ENCODE measurements at places on chromosomes 6 and 20.

DNA sequence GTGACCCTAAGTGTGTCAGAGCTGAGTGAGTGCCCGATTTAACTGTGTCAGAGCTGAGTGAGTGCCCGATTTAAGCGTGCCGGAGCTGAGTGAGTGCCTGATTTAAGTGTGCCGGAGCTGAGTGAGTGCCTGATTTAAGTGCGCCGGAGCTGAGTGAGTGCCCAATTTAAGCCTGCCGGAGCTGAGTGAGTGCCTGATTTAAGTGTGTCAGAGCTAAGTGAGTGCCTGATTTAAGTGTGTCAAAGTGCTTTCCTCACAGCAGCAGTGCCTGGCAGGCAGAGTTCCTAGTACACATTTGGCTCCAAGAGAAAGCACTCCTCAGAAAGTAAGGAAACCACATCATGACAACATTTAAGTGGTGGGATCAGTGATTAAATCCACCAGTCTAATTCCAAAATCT lies 13.2 kb downstream of the SERAC1 start:
- no peak for DNase-seq

DNA sequence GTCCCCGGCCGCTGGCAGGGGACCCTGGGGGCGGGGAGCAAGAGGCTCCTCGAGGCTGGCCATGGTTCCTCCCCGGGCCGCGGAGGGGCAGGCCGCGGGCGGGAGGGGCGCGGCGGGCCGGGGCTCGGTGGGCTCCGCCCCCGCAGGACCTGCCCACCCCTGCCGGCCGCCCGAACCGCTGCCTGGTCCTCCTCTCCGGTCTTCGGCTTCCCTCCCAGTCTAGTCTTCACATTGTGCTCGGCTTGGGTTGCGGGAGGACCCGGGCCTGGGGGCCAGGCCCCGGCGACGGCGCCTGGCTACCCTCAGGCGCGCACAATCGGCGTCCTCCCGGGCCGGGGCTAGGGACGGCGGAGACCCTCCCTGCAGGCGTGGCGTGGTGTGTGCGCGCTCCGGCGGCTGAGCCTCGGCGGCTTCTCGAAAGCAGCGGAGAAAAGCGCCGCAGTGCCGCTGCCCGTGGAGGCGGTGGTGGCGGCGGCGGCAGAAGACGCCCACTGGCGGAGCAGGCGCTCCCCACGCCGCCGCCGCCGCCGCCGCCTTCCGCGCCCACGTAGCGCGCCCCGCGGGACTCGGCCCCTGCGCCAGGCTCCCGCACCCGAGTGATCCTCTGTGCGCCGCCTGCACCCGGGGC lies at the start of gene PDE10A:
TSS of gene PDE10A (minus strand) at position 493 of the 628 bp plus-strand sequence. CDS start at position 63, 430 bp downstream.
- DNase-seq: peak; percentile 24

DNA sequence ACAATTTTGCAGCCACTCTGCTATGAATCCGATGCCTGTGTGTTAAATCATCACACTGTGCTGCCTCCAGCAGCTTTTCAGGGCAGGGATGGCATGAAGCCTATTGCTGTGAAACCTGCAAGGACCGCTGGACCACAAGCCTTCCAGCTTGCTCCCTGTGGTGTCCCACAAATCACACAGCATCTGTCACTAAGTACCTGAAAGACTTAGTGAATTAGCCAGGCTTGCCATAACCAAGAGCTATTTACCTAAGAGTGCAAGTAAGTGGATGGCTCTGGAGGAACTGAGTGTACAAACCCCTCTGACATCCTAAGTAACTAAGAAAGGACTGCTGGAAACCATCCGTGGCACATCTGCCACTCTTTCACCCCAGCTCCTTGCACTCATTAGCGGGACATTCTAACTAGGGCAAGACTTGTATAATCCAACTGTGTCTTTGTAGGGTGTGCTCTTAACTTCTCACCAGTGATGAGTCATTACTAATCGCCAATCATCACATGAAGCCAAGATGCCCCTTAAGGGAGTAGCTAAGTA lies 34.7 kb downstream of the FOXQ1 start:
- DNase-seq: peak; percentile 29

- no peak for DNase-seq
Observed at GRCh38 chr6:105783333-105783935, 302.7 kb upstream of the PRDM1 start.

- DNase-seq: peak; percentile 64
Observed at GRCh38 chr6:34459899-34460593, 5.8 kb upstream of the PACSIN1 start.

GRCh38 chr6:147642458-147642857 lies 134.0 kb downstream of the SAMD5 start:
- DNase-seq: peak; percentile 87

- DNase-seq: no peak
Observed at GRCh38 chr6:33586108-33586640, 6.1 kb upstream of the BAK1 start.

- no peak for DNase-seq
Observed at GRCh38 chr6:14838133-14838583, 407.7 kb upstream of the JARID2 start.

DNA sequence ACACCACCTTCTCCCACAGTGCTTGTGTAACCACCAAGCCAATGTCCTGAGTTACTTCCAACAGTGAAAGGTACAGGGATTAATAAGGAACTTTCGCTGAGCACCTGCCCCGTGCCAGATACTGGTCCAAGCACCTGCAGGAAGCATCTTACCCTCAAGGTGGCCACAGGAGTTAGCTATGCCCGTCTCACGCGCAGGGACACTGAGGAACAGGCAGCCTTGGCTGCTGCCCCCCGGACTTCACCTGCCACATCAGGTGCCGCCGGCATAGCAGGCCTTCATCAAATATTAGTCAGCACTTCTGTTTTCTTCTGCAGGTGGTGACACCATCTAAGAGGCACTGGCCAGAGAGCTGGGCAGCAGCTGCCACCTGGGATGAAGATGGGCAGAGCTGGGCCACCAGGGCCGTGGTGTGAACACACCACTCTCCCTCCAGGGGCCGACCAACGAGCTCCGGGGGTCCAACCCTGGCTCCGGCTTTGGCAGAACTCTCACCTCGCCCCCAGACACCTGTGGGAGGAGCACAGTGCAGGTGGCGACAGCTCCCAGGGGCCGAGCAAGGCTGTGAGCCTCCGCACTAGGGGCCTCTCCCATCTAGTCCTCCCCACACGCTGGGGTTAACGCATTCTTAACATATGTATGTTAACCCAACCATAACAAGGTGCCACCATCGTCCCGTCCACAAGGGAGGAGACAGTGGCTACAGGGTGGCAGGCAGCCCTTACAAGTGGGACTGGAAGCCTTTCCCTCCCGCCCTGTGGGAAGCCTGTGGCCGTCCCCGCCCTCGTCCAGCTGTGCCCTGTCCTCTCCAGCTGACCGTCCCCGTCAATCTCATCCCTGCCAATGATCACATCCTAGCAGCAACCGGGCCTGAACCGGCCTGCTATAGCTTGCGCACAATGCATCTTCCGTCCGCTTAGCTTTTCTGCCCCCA lies 2.9 kb upstream of the PPDPF start:
- no peak for DNase-seq

- no peak for DNase-seq
Observed at GRCh38 chr20:18255526-18255925, 32.8 kb upstream of the ZNF133 start.

DNA sequence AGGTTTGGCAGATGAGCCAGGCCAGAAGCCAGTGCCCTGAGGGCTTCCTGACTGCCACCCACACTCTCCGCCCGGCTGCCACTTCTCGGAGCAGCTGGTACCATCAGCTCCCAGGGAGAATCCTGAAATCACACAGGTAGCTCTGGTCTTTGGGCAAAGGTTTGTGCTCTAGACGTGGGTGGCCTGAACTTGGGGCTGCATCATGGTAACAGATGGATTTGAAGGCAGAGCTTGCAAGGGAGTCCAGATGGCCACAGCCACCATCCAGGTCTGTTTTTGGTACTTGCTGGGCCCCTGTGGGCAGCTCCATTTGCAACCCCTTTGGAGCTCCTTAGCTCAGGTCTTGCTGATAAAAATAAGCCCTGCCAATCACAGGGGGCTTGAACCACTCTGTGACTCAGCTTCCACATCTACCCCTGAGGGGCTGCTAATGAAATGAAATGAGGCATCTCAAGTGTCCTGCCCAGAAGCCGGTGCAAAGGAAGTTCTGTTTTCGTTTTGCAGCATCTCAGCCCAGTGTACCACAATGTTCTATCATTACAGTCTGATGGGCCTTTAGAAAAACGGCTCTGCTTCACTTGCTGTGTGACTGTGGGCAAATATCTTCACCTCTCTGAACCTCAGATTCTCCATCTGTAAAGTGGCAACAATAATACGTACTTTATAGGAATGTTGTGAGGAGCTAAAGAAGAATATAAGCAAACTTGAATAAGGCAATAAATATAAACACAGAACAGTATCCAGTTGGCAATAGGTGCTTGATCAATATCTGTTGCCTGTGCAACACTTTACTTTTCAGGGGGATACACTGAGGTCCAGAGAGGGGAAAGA lies 25.1 kb upstream of the CDH22 start:
- no peak for DNase-seq

- peak; percentile 53 for DNase-seq
Observed at GRCh38 chr6:52548353-52548713, 28.5 kb downstream of the TRAM2 start.

- no peak for DNase-seq
Observed at GRCh38 chr20:40641809-40642208, 47.2 kb downstream of the MAFB start.

DNA sequence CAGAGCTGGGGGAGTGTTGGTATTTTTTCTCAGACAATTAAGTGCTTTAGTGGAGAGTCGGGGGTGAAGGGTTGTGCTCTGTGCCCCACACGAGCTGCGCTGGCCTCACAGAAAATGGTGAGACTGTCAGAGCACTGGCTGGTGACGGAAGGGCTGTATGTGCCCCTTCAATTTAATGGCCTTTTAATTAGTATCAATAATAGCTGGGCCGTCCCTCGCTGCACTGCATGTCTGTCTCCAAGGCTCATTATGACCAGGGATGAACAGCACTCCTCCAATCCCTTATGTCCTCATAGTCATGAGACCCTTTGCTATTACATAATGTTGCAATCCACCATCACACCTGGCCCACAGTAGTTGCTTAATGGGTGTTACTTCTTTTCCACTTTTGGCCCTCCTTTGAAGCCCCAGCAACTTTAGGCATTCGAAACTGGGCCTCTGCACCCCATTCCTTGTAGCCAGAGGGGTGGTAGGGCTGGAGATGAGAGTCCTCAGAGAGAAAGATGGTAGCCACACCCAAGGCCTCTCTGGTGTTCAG lies 9.5 kb upstream of the RALY start:
- no peak for DNase-seq

DNA sequence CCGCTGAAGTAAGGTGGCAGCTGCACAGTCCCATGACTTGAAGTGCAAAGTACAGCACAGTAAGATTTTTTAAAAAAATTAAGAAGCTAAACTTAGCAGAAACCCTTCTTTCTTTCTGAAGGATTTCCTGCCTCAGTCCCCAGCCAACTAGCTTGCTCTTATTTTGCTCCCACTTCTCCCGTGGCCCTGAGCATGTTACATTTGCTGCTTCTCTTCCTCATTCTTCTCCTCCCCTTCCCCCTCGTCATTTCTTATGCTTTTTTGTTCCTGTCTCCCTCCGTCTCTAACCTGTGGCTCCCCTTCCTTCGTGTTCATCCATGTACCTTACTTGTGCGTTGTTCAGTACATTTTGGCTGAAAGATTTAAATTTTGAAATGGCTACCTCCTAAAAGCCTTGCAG lies 123.0 kb downstream of the SASH1 start:
- no peak for DNase-seq

GRCh38 chr6:117791012-117791411 lies 115.7 kb downstream of the NUS1 start:
- no peak for DNase-seq

DNA sequence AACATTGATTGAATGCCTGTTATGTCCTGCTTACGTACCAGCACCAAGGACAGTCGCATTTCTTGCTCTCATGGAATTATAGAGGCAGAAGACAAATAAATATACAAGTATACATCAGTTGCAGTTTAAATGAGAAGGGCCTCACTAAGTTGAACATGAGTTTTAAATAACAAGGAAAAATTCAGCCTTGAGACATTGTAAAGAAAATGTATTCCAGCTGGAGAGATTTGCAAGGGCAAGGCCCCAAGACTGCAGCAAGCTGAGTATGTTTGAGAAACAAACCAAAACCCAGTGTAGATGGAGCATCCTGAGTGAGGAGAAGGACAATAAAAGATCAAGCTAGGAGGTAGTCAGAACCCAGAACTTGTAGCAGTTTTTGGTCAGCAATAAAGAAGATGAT lies 123.2 kb upstream of the BMP5 start:
- DNase-seq: no peak

DNA sequence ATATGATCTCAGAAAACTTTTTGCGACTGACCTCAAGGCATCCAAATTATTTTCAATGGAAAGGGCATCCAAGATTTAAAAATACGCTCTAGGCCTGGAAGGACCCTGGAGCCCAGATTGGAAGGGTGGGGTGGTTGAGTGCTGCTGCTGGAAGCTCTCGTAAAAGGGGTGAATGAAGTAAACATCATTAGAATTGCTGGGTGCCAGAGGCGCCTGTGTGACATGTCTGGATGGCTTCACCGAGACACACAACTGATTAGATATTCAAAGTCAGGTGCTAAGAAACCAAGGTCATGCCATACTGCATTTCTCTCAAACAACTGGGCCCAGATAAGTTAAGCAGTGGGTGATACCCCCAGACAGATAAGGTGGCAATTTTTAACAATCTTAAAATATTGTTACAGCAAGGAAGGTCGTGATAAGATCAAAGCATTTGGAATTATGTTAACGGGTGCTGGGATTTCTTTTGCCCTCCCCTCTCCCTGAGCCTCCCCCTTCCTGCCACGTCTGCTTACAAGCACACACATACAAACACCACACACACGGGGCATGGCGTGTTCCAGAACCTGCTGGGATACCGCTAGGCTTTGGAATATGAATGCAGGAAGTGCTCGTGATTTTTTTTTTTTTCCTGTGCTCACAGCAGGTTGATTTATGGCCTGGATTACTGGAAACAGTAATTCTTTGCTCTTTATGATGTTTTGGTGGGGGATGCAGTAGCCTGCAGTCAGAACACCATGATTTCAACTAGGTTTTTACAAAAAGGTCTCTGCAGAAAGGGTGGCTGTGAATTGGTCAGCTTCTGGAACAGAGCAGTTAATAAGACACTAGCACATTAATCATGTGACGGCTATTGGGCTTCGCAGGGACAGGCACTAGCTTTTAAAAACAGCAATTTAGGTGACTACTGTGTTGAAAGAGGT lies 551.2 kb downstream of the QKI start:
- no peak for DNase-seq

- DNase-seq: no peak
Observed at GRCh38 chr6:154994836-154995253, 270 bp upstream of the TIAM2 start.

GRCh38 chr6:147506704-147507114 lies 1.8 kb upstream of the SAMD5 start:
- peak; percentile 58 for DNase-seq
